Effector memory CD4-positive, alpha-beta T cell (primary cell): ENCODE measurements at places on chromosomes 6 and 20.

- DNase-seq: no peak
These were observed 5.9 kb downstream of the CDKN1A start for GRCh38 chr6:36684447-36684812.

- no peak for DNase-seq
These were observed 45.2 kb downstream of the DPPA5 start for GRCh38 chr6:73308712-73309534.

DNA sequence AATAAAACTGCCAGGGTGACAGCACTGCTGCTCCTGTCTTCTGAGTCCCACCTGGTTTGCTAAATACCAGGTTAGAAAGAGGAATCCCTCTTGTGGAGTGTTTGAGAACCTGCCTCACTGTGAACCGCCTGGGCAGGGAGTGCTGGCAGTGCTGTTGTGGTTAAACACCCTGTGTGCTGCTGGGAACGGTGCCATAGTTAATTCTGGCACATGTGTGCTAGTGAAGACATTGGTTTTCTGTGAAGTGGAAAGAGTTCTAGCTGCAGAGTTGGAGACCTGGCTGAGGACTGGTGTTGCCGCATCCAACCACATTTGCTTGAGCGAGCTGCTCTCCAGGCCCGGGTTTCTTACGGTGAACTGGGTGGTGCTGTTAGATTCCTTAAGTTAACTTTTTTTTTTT is 72.7 kb downstream of the IGF2R start:
- no peak for DNase-seq

GRCh38 chr6:143185288-143185687 is 124.6 kb downstream of the AIG1 start:
- no peak for DNase-seq

DNA sequence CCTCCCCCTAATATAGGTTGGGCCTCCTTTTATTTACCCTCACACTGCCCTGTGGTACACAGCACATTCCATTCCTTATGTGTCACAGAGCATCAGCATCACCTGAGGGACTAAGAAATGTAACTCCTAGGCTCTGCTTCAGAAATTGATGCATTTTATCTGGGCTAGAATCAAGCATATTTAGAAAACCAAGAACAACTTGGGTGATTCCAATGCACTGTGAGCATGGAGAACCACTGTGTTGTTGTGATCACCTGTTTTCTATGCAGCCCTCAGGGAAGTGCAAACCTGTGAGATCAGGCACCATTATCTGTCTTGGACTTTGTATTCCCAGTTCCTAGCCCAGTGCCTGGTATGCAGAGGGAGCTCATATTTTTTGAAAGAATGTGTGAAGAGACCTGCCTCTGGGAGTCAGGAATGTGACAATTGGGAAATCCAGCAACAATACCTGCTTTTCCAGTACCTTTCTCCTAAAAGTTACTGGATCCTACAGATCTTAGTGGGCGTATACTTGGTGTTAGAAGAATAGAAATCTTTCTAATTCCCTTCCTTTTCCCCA is 7.0 kb downstream of the KAT14 start:
- no peak for DNase-seq

DNA sequence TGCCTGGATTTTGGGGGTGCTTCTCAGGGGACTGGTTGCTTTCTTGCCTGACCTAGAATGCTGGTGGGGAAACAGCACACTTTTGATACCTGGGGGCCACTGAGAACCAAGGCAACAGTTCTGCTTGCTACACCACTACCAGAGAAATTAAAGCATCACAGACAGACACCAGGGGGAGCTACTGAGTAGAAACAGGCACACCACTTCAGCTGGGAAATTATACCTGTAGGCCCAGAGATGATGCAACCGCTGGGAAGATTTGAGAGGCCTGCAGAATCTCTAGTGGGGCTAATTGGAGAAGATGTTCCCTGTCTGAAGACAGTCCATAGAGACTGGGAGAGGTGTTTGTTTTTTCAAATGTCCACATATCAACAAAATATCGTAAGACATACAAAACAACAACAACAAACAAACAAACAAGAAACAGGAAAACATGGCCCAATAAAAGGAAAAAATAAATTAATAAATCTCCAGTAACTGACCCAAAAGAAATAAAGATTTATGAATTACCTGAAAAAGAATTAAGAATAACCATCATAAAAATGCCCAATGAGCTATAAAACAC is 129.4 kb upstream of the RIN2 start:
- no peak for DNase-seq

- no peak for DNase-seq
These were observed 51.9 kb downstream of the STXBP5 start for GRCh38 chr6:147255948-147256674.

DNA sequence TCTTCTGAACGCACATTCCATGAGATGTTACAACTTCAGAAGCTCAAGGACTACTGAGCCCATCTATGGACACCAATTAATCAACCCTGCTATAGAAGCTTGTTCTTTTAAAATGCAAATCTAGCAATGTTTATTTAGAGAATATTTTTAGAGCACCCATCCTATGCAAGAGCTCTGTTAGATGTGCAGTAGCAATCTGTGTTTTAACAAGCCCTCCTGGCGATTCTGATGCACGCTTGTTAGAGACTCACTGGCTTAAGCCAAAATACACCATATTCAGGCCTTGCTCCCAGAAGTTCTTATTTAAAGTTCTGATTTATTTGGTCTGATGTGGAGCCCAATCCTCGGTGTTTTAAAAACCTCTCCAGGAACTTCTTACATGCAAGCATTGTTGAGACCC is 21.1 kb upstream of the ARG1 start:
- DNase-seq: no peak

- no peak for DNase-seq
These were observed 787 bp upstream of the RAB32 start for GRCh38 chr6:146542881-146543210.

- no peak for DNase-seq
These were observed 650.0 kb downstream of the UTRN start for GRCh38 chr6:144935181-144935580.

GRCh38 chr6:151399679-151400078 is 8.3 kb upstream of the ZBTB2 start:
- DNase-seq: no peak

GRCh38 chr6:68141190-68141589 is 493.9 kb upstream of the ADGRB3 start:
- DNase-seq: no peak

GRCh38 chr6:124795643-124796463 is 166.4 kb upstream of the RNF217 start:
- DNase-seq: no peak

GRCh38 chr6:149319422-149319821 is 1.9 kb downstream of the TAB2 start:
- no peak for DNase-seq

GRCh38 chr6:1382883-1383728 is 6.3 kb upstream of the FOXF2 start:
- DNase-seq: no peak

DNA sequence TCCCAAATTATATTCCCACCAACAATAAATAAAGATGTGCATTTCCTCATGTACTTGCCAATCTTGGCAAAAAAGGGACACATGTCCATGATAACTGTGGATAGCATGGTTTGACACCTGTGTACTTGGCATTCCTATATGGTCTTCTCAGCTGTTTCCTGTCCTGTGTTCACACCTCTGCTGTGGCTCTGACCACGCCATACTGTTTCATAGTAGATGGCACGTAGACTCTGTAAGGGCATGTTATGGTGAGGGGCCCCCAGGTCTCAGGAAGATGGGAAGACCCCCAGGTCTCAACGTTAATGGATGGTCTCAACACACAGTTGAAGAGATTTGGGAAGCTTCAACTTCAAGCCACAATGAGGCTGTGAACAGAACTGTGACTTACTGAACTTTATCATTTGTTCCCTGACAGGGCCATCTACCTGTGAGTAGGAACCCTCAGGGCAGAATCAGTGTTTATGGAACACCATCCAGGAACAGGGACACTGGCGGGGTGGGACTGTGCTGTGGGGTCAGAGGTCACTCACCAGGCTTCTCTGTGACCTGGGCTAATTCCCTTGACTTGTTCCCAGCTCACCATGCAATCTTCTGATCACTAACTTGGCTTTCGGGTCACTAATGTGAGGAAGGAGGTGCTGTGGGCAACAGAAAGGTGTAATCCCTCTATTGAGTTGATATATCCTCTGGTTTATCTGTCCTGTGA is 11.8 kb downstream of the ZBTB24 start:
- no peak for DNase-seq

- no peak for DNase-seq
These were observed 2.9 kb downstream of the KLHDC3 start for GRCh38 chr6:43016943-43017334.

- DNase-seq: no peak
These were observed 8.5 kb upstream of the AFG1L start for GRCh38 chr6:108286366-108286765.

- DNase-seq: no peak
These were observed 63.3 kb upstream of the ZNF133 start for GRCh38 chr20:18224968-18225568.

- no peak for DNase-seq
These were observed 26.9 kb upstream of the STX11 start for GRCh38 chr6:144123421-144123820.

DNA sequence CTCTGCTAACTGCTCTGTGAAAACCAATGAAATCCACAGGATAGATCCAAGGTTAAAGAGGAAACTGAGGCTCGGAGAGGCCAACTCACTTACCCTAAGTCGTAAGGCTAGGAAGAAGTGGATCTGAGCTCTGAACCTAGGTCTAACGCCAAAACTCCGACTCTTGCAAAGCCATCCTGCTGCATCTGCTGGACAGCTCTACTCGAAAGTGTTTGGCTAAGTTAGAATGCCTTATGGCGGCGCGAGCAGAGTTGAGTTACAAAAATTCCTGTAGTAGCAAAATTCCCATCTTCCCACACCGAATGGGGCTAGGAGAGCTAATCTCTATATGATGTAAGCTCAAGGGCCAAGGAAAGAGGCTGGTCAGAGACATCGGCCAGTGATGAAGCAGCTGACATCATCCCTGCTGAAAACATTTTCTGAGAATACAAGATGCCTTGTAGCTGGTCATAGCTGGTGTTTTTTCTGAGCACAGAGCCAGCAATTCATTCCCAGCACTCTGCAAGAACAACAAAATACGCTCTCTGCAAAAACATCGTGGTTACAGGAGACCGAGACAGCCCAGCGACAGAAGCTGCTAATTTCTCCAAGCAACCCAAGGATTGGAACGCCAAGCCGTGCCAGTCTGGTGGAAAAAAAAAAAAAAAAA is 1.8 kb downstream of the SPATA2 start:
- DNase-seq: no peak

DNA sequence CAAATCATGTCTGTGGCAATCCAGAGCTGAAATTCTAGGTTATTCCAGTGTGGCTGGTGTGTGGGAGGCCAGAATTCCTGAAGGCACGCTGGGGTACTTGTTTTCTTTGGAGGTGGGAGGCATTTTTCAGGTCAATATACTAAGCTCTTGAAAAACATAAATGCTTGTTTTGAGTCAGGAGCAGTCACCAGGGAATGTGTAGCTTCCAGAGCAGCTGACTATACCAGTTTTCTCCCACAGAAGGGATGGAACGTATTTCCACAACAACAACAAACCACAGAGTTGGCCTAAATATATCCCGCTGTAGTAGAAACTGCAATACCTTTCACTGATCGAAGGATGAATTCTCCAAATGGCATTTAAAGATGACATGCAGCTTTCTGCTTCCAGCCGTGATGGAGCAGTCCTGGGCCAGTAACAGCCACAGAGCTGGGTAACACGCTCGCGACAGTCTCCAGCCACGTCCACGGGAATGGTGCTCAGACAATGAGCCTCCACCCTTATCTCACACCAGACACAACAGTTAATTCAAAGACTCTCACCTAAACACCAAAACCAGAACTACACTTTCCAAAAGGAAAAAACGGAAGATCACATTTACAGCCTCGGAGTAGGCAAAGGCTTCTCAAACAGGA is 23.2 kb downstream of the CHRNA4 start:
- no peak for DNase-seq

DNA sequence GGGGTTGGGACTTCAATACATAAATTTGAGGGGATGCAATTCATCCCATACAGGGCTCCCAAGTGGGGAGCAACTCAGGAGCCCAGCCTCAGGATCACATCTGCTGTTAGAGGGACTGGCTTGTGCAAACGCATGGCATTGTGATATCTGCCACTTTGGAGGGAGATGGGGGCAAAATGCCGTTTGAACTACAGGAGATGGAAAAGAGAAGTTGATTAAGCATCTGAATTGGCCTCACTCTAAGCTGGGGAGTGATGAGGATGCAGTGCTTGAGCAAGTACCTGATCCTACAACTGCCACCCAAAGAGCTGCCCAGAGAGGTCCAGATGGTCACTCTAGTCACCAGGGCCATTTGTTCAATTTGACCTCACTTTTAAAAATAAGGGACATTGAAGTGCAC is 2.0 kb downstream of the LY86 start:
- no peak for DNase-seq

- no peak for DNase-seq
These were observed 150.8 kb upstream of the TAB2 start for GRCh38 chr6:149166747-149167146.

GRCh38 chr20:59468831-59469230 is 135.5 kb upstream of the PHACTR3 start:
- no peak for DNase-seq

- DNase-seq: no peak
These were observed 322.7 kb upstream of the NOX3 start for GRCh38 chr6:155778336-155778735.

- DNase-seq: peak; percentile 97
These were observed 634 bp upstream of the PHF1 start for GRCh38 chr6:33410050-33410710.

- DNase-seq: no peak
These were observed 2.9 kb downstream of the KIF25 start for GRCh38 chr6:168000198-168001028.

GRCh38 chr6:167424700-167425099 is 99.8 kb downstream of the TTLL2 start:
- DNase-seq: no peak

- no peak for DNase-seq
These were observed 6.3 kb downstream of the YWHAB start for GRCh38 chr20:44891826-44892225.

GRCh38 chr20:21511850-21512633 is 1.8 kb downstream of the NKX2-2 start:
- no peak for DNase-seq

DNA sequence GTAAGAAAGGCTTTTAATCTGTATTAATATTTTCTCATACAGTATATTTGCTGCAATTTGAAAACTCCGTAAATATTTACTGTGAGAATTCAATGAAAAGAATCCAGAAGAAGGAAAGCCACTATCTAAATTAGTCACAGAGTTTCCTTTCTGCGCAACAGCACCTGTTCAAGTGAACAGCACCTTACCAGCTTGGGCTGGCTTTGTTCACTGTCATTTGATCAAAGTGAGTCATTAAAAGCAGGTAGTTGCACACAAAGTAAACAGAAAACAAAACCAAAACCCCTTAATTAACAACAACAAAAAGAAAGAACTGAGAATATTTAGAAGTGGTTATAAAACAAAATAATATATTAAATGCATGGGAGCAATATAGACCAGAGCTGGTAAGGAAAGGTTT is 12.8 kb downstream of the SMLR1 start:
- no peak for DNase-seq

DNA sequence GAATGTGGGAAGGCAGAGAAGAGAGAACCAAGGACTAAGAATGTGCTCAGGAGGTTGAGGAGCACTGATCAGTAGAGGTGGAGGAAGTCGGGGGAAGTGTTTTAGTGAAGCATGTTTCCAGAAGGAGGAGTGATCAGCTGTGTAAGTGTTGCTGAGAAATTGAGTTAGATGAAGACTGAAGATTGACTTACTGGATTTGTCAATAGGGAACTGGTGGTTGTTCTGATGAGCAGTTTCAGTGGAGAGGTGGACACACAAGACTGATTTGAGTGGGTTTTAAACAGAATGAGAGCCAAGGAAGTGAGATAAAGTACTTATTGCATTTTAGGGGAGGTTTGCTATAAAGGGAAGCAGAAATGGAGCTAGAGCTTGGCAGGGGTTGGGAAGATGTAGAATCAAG is 182.6 kb downstream of the CDKAL1 start:
- no peak for DNase-seq
